Skin of body (tissue), 3 donors: ENCODE measurements at places on chromosomes 6 and 20.

- no peak for DNase-seq
These were observed 35.3 kb downstream of the DLL1 start for GRCh38 chr6:170255426-170256125.

- no peak for DNase-seq
These were observed 373.5 kb downstream of the HTR1B start for GRCh38 chr6:77089776-77090175.

DNA sequence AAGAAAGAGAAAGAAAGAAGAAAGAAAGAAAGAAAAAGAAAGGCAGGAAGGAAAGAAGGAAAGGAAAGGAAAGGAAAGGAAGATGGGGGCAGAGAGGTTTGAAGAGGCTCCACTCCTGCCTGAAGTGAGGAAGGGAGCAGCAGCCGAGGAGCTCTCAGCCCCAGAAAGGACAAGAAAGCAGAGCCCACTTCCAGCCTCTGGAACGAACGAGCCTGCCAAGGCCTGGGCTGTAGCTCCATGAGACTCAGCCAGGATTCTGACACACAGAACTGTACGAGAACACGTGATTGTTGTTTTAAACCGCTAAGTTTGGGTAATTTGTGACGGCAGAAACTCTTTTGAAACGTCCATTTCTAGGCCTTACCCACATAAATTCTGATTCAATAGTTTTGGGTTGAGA is 69.5 kb downstream of the TTLL2 start:
- DNase-seq: no peak

DNA sequence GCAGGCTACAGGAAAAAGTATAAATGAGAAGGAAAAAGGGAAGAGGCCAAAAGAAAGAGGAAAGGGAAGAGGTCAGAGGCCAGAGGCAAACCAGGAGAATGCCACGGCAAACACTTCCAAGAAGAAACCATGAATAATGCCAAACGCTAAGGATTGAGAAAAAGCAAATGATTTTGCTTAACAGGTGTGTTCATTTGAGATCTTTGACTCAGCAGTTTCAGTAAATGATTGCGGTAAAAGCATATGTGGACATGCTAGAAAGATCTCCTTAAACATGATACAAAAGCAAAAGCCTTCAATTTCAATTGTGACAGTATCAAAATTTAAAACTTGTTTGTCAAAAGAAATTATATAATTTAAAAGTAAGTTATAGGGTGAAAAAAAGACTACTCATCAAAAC is 70.6 kb downstream of the UBE3D start:
- no peak for DNase-seq

DNA sequence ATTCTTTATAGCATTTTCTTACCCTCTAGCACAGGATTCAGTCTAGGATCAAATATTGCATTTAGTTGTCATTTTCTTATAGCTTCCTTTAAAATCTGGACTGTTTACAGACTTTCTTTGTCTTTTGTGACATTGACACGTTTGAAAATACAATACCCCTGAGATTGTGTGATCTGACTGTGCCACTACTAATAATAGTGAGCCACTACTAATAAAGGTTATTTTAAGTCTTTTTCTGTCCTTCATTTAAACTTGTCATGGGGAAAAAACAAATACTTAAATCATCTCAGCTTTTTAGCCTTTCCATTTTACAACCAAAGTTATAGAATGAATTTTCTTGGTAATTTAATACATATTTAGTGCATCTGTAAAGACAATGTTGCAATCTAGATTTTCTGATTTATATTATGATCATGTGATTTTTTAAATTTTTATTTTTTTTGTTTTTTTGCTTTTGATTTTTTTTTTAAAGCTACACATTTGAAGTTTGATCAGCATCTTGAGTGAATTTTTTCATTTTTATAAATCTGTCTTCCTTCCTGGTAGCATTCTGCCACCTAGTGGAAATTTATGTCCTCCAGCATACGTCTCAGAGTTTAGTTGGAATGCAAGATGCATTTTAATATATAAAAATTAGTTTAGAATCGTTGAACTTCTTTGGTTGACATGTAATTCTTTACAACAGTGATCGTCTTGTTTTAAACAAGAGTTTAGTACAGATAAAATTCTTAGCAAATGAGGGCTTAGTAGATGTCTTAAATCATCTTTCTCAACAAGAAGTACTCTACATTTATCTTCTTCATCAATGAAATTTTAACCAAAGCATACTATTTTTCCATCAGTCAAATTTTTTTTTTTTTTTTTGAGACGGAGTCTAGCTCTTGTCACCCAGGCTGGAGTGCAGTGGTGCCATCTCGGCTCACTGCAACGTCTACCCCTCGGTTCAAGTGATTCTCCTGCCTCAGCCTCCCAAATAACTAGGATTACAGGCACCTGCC is 119.4 kb downstream of the NCOA3 start:
- peak; percentile 51 for DNase-seq

- no peak for DNase-seq
These were observed 1.1 kb upstream of the BNIP5 start for GRCh38 chr6:36337814-36338213.

DNA sequence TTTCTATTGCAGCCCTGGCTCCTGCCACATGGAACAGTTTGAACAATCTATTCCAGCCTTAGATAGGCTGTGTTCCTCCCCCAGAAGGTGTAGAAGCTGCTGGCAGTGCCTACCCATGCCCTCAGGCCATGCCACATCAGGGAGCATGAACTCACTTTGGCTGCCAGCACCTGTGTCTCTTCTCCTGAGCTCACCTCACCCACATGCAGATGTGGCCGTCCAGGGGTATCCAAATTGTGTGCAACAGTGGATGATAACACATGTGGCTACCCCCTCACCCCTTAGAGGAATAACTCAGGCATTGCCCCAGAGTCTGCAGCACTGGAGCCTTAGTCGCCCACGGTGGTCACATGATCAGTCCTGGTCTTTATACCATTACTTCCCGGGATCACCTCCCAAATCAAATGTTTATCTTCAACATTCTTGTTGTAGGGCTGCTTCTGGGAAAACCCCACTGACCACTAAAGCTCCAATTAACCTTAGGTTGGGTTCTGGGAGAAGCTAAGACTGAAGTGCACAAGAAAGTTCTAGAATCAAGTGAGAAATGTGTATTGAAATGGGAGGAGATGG is 110.4 kb downstream of the BANF2 start:
- no peak for DNase-seq

GRCh38 chr6:15483060-15483459 is 179.8 kb downstream of the DTNBP1 start:
- no peak for DNase-seq

- DNase-seq: no peak
These were observed 35.2 kb upstream of the POU5F1 start for GRCh38 chr6:31205638-31206037.

DNA sequence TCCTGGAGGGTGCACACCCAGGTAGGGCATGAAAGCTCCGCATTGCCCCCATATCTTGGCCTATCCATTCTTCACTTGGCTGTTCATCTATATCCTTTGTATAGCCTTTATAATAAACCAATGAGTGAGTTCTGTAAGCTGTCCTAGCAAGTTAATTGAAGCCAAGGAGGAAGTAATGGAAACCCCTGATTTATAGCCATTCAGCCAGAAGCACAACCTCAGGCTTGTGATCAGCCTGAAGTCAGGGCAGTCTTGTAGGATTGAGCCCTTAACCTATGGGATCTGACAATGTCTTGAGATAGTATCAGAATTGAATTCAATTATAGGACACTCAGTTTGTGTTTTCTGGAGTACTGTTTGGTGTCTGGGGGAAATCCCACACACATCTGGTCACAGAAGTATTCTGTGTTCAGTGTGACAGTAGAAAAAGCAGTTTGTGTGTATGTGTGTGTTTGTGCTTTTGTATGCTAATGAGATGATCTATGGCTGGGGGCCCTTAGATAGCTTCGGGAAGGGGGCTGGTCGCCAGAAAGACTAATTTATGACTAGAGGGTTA is 5.7 kb downstream of the NT5E start:
- no peak for DNase-seq

DNA sequence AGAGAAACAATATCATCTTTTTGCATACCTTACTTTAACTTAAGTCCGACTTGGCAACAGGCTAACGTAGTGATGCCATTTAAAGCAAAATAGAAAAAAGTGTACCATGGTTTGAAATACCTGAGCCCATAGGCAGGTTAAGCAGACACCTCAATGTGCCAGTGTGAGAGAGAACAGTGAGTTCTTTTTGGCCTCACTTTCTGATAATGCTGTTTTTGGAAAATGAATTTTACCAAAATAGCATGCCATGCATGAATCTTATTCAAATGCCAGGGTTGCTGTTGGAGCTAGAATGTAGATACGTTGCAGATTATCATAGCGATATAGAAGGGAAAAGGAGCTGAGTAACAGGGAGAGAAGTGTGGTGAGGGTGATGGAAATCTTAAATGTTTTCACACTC is 170.2 kb downstream of the OTOR start:
- DNase-seq: no peak

DNA sequence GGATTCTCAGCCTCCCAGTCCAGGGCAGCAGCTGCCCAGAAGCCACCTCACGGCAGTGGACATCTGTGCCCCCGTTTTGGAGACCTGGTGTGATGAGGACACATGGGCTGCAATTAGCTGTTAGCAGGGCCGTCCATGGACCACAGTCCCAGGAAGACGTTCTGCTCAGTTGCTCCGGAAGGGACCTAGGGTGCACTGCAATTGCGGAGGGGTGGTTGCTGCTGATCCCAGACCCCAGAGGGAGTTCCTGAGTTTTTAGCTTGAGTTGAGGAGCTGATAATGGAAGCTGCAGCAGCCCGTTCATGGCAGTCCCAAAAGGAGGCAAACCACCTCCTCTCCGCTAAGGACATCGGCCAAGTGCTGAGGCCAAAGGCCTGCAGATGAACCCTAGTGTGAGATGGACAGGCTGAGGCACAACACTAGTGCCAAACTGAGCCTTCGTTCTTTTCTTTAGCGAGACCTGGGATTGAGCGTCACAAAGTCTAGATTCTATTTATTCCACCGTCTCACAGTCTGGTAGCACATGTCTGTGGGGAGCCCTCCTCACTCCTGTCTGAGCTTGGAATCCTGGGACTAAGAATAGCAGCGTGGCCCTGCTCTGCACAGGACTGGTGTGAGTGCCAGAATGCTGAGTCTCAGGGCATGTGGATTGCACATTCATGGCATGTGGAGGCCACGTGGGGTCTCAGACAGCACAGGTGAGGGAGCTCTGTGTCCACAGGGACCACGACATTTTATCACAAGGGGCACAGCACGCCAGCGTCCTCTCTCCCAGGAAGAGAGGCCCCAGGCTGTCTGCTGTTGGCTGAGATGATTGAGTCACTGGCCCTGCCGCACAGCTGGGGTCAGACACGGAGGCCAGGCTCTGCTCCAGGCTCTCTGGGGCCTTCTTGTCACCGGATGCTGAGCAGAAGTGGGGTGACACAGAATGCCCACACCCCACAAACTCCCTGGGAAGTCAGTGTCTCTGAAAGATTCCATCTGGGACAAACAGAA is 113.4 kb downstream of the PSMB1 start:
- DNase-seq: no peak

DNA sequence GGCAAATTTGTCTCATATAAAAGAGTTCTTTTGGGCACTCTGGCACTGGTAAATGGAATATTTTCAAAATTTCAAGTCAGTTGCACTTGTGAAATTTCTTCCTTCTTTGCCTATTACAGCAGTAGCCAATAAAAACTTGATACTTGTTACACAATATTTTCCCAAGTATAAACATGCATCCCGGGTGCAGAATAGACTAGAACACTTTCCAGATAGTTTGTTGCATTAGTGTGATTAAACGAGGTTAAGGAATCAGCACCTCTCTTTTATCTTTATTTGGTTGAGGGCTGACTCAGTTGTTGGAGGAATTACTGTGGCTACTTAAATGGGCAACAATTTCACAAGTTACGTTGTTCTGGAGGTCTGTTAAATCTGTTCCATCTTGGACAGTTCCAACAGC is 467.5 kb downstream of the CDKAL1 start:
- no peak for DNase-seq

- peak; percentile 6 for DNase-seq
These were observed 55.0 kb downstream of the CDKAL1 start for GRCh38 chr6:20589266-20589665.

DNA sequence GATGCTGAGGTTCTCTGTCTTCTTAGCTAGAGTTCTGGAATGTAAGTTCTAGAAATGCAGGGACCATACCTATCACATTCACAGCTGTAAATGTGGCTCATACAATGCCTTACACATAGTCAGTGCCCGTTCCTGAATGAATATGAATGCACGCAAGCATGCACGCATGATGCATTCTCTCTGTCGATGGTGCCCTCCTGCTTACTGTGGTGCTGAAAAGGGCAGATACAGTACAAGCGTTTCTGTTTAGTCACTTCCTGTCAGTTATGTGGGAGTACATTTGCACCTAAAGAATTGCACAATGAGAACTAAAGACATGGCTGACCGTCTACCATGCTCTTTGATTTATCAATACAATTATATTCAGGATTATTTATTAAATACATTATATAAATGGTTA is 152.2 kb upstream of the SOX4 start:
- DNase-seq: no peak

- no peak for DNase-seq
These were observed 146.6 kb upstream of the POU3F2 start for GRCh38 chr6:98687752-98688151.

DNA sequence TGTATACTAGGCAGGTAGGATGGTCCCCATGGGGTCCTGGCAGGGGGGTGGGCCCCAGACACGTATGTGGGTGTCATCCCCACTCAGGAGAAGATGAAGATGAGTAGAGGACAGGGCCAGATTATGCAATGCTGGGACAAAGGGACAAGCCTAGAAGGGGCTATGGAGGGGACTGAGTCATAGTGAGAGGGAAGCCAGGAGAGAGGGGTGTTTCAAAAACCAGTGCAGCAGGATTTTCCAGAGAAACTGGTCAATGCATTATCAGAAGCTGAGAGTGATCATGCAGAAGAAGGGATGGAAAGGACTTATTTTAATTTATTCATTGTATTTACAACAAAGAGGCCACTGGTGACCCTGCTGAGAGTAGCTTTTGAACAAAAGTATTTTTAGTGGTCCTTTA is 74.0 kb downstream of the PPP1R3G start:
- DNase-seq: no peak

- DNase-seq: no peak
These were observed 4.0 kb downstream of the MKKS start for GRCh38 chr20:10430000-10430466.

- no peak for DNase-seq
These were observed 11.1 kb upstream of the NOTCH4 start for GRCh38 chr6:32234934-32235333.

DNA sequence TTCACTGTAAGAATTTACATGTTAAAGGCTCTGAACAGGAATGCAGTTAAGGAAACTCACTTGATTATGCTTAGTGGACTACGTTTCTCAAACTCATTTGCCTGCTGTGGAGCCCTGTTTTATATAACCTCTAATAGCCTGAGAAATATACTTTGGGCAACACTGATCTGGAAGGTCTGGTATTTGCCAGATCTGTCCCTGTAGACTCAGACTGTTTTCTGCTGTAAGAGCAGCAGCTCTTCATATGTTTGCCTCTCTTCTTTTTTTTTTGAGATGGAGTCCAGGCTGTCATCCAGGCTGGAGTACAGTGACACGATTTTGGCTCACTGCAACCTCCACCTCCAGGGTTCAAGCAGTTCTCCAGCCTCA is 10.1 kb downstream of the TTPAL start:
- DNase-seq: no peak

GRCh38 chr20:4512891-4513550 is 208.7 kb upstream of the PRND start:
- no peak for DNase-seq
